ENCODE measurements at places on chromosomes 16 and 17.

- DNase-seq = no peak
These were observed 641 bp upstream of the NT5C3B start for GRCh38 chr17:41836550-41837196.

DNA sequence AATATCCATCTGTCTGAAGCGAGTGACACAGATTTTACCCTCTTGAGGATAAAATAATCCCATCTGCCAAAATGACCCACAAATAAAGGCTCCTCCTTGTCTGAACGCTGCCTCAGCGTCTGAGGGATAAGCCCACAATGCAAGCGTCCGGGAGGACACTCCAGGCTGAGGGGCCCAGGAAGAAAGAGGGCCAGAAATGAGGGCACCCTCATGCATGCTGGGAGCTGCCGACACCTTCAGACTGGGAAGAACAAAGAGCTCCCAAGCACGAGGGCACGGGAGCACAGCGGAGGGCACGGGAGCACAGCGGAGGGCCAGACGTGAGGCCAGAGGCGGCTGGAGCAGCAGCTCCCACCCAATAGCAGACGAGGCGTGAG is 126.9 kb downstream of the ZNF778 start:
- no peak for DNase-seq

DNA sequence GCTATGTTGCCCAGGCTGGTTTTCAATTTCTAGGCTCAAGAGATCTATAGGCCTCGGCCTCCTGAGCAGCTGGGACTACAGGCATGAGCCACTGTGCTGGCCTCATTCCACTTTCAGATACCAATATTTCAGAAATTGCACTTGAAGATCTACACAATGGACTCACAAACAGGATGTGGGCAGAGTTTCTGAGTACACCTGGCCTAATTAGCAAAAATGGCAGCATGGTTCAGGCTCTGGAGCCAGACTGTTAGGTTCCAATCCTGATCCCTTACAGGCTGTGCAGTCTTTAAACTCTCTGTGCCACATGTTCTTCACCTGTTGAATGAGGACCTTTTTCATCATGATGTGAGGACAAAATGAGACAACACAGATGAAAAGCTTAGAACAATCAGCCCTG is 32.2 kb downstream of the RNF157 start:
- no peak for DNase-seq

GRCh38 chr16:29745121-29745852 is 503 bp downstream of the C16orf54 start:
- DNase-seq = no peak

DNA sequence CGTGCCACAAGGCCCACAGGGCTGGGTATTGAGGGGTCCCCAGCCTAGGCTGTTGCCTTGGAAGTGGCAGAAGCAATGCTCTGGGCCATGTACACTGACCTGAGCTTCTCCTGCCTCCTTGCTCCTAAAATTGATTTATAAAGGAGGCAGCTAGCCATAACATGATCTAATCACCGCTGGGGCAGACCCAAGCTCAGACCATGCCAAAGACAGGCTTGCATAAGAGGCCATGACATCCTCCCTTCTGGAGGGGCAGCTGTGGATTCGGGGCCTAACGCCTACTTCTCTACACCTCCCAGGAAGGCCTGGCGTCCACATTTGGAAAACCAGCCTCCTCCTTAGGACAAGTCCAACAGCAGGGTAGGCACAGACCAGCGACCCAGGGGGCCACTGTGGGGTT is 12.3 kb downstream of the HSD11B2 start:
- DNase-seq = peak; percentile 45

DNA sequence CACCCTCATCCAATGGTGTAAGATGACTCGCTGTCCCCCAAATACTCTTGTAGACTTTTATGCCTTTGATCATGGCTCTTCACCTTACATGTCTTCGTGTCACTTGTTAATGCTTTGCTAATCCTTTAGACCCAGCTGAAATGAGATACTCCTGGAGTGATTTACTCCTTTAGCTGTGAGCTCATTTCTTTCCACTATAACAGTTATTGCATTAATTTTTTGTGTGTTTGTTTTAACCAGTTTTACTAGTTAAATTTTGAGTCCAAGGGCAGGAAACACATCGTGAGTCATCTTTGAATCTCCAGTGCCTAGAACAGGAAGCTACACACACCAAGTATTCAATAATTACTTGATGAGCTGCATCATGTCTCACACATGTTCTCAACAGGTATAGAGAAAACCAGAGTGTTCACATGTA is 6.5 kb upstream of the CTCF start:
- DNase-seq = no peak

DNA sequence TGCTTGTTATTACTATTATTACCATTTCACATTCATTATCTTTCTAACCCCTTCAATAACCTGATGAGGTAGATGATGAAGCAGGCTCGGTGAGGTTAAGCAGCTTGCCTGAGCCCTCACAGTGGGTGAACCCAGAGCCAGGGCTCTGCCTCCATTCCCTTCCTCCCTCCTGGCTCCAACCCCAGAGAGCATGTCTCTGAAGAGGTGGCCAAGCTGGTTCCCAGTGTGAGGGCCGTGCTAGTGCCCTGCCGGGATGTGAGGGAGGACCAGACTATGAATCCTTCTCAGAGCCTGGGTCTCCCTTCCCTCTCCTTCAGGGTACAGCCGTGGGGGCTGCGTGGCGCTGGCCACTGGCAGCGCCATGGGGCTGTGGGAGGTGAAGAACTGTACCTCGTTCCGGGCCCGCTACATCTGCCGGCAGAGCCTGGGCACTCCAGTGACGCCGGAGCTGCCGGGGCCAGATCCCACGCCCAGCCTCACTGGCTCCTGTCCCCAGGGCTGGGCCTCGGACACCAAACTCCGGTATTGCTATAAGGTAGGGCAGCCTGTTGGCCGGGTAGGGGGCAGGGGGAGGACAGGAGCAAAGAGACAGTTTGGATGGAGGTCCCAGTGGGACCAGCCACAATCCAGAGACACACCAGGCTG is 49.6 kb downstream of the MRC2 start:
- no peak for DNase-seq

DNA sequence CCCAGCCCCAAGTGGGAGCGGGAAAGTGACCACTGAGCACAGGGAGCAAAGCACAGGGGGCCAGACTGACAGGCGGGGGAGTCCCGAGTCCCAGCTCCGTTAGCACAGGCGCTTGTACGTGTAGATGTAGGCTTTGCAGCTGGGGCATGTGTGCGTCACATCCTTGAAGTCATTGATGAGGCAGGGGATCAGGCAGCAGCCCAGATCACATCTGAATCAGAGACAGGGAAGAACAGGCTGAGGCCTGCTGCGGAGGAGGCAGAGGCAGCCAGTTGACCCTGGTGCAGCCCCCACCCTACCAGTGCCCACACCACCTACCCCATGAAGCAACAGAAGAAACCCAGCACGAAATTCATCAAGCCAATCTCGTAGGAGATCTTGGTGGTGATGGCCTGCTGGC is 26.1 kb downstream of the CDIP1 start:
- no peak for DNase-seq

DNA sequence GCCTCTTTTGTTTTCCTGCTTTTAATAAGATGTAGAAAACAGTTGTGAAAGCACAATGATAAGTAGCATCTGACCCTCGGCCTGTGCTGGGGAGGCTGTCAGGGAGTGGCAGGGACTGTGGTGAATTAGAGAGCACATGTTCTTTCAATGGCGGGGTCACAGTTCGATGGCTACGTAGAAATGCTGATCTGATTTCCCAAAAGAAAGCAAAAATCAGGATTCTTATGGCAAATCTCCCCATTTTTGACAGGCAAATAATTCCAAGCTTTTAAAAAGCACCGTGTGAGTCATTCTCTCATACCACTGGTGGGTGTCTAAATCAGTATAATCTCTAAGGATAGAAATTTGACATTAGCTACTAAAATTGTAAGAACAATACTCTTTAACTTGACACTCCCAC is 4.2 kb upstream of the MAPK7 start:
- no peak for DNase-seq

DNA sequence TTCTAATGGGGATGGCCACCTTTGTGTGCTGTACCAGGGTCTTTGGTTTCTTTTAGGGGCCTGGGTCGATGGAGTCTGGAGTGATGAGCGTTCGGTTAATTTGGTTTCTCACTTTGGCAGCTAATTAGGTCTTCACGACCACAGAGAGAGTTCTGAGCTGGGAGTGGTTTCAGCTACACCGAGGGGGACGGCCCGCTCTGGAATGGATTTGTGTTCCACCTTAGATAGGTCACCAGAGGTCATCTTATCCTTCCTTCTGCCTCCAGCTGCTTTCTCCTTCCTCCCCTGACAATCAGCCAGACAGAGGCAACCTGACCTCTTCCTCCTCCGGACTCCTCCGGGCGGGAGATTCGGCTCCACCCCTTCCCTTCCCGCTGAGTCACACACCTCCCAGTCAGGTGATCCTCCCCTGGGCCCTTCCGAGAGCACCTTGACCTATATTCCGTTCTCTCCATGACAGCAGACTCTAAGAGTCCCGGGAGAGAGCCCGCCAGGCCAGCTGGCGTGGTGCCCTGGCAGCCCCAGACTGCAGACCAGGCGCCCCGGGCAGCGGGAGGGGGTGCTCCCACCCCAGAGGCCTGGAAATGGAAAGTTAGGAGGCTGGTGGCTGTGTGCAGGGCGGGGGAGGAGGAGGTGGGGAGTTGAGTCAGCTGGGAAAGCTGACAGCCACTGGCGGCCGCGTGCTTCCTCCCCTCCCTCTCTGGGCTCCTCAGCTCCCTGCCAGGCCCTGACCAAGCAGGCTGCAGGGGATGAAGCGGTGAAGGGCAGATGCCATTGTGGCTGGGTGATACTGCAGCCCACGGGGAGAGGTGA is 44.7 kb downstream of the CHD9 start:
- peak; percentile 87 for DNase-seq

- DNase-seq = no peak
These were observed 6.5 kb downstream of the RNF157 start for GRCh38 chr17:76233588-76234353.

DNA sequence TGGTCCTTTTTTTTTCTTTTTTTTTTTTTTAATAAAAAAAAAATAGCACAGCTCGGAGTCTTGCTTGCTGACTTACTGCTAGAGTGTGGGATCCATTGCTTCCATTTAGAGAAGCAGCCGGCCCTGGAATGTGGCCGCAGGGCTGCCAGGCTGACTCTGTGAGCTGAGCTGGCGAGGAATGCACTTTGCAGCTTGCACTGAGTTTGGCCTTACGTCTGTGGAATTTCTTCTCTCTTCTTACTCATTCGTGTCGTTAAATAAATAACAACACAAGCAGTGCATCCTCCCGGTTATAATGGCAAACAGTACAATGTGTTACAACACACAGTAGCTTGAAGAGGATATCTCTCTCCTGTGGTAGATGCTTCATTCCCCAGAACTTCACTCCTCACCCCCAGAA is 69.2 kb downstream of the PRKCB start:
- peak; percentile 2 for DNase-seq

GRCh38 chr17:9918804-9919352 is 13.8 kb upstream of the RCVRN start:
- DNase-seq = no peak

DNA sequence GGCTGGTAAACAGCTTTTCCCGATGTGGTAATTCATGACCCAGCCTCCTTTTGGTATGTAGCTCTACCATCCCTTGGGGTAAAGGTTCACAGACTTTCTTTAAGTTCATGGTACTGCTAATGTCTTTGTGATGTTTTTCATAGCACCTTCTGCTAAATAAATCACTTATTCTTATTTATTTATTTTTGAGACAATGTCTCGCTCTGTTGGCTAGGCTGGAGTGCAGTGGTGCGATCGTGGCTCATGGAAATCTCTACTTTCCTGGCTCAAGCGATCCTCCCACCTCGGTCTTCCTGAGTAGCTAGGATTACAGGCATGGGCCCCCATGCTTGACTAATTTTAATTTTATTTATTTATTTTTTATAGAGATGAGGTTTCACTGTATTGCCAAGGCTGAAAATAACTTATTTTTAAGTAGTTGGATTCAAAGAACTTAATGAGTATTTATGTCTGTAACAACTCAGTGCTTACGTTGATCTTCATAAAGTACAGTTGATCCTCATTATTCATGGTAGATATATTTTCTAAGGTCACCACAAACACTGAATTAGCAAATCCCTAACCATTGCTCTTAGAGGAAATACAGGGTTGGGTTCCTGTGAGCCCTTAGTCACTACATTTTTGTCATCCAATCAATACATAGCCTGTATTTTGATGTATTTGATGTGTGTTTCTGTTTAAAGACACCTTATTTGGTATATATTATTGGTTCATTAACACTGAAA is 97.1 kb downstream of the SHISA9 start:
- DNase-seq = no peak
